ENCODE measurements at places on chromosomes 2 and 18.

GRCh38 chr18:77990131-77990530, 740.5 kb downstream of the GALR1 start:
- DNase-seq, result no peak

- no peak for DNase-seq
Measured at GRCh38 chr2:113898081-113898480, 8.2 kb downstream of the ACTR3 start.

DNA sequence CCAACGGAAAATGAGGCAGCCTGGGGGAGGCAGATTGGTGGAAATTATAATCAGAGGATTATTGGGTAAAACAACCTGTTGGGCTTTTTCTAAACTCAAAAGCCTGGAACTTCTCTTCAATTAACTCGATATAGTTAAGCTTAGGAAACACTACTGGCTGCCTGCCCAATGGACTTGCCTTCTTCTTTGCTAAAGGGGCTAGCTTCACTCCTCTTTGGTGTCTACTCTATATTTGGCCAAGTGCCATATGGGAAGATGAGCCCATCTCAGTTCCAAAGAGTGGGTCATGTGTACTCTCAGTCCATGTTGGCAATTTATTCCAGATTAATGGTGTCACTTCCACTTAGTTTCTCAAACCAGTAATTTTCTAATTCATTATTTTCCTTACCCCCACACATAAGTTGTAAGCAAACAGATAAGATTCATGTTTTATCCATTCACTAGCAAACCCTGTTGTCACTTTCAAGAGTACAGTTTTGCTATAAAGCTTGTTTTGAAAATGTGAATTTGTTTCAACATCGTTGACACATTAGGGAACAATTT, 34.3 kb downstream of the DARS1 start:
- DNase-seq, result no peak

GRCh38 chr2:195601361-195601760, 55.7 kb upstream of the SLC39A10 start:
- no peak for DNase-seq

DNA sequence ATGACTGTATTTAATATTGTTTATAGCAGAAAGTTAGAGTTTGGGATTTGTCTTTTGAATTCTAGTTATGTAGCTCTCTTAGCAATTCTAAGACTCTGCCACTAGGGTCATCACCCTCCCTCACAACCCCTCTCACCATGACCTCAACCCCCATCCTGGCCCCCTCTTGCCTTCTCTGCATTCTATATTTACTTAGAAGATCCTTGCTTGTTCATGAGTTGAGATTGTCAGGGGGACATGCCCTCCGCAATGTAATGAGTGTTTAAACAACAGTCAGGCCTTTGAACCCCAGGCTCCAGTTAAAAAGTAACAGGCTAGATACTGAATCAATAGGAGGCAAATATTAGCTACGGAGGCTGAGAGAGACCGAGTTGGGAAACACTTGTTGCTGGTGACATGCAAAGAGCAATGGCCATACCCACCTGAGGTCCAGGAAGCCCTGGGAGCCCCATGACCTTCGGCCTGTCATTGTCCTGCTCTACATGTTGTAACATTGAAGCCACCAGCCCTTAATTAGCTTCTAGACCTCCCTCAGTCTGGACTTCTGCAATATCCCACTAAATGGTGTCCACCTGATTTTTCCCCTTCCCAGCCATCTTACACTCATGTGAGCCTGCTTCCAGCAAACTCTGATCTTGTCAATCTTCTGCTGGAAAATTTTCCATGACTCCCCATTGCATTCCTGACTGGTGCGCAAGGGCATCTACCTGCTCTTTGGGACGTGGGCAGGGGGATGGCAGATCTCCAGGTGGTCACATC, 221.1 kb downstream of the ALPK2 start:
- no peak for DNase-seq

GRCh38 chr2:151302879-151303278, 13.4 kb upstream of the NMI start:
- DNase-seq, result no peak

DNA sequence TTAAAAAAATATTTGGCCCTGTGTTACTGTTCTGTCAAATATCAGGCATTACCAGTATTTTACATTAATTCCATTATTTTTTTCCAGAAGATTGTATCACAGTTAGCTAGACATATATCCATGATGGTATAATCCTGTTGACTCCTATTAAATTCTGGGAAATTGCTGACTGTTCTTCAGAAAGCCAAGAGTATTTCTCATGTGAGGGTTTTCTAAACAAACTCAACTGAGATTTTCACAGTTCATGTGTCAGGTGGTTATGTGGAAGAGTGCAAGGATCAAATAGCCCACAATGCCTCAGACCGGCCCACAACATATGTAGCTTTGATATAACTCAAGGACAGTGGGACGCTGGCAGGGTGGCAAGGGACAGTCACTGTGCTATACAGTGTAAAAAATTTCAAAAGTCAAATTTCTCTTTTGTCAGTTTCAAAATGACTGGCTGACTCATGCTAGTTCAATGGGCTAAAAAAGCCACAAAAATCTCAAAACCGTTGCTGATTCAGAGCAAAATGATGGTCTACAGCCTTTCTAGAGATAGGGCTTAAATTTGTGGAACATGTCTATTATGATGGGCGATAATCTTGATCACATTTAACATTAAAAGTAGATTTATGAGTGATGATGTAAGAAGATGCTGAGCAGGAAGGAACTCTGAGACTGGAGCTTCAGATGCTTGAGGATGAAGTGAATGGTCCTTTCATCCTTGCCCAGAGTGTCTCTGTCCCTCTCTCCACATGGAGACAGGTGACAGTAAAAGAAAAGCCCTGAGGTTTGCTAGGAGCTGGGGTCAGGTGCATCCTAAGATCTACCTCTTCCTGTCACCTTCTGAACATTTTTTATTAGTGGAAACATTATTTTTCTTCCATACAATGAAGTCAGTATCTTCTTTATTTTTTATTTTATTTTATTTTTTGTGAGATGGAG, 175.8 kb upstream of the PIEZO2 start:
- no peak for DNase-seq

DNA sequence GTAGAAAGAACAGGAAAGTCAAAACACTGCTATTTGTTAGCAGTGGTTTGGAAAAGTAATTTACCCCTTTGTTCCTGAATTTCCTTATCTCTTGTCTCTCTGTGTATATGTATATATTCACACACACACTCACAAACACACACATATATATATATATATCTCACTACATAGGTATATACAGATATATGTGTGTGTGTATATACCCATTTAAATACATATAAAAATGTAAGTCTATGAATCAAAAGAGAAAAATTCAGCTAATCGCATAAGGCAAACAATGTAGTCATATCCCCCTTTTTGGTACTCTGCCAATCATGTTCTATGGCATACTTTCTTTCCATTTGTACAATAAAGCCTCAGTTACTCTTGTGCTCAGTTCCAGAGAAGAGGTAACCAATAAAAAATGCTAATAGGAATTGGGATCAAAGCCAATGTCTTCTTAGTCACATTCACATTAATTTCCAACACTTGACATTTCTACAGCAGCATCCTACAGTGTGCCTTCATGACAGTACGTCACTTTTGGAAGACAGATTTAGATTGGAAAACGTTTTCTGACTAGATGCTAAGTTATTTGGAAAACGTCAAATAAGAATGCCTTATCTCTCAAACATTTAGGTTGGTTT, 94.6 kb downstream of the MC4R start:
- DNase-seq, result no peak

GRCh38 chr18:67864677-67865340, 348.3 kb upstream of the DSEL start:
- DNase-seq, result no peak
